ENCODE measurements at places on chromosomes 11 and 22.

GRCh38 chr11:8196749-8197148 lies 27.9 kb upstream of the RIC3 start:
- no peak overlapping the region for H3K4me3 ChIP-seq
- H3K27me3 ChIP-seq: no peaks in the 10 kb centered on the region
- H3K36me3 ChIP-seq: no peaks in the 10 kb centered on the region
- peaks cover 56% of the 10 kb centered on the region for H3K4me1 ChIP-seq

DNA sequence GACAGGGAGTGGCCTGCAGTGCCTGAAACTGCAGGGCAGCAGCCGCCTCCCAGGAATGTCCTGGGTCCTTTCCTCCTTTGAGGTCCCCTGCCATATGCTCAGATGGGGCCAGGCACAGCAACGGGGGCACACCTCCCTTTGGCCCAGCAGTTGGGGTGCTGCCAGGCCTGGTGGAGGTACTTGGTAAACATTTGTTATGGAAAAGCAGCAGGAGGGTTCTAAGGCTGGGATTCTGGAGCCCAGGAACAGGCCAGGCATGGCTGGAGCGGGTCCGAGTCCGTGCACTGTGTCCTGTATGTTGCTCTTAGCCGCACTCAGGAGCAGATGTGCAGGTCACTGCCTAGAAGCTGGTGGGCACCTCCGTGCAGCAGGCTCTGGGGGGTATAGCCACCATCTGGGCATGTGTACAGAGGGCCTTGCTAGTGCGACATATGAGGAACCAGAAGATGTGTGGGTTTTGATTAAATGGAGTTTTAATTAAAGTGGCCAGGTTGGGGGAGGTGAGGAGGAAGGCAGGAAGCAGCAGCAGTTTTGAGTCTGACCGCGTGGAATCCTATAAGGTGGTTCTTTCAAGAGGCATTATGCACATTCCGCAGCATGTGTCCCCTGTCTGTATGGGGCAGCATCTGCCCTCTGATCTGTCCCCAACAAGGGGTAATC lies 1.5 kb downstream of the ADORA2A start:
- H3K36me3 ChIP-seq: no peaks in the 10 kb centered on the region
- no peak overlapping the region for H3K4me3 ChIP-seq
- H3K27ac ChIP-seq: peak overlapping the region; percentile 69
- no peak for DNase-seq
- H3K27me3 ChIP-seq: no peaks in the 10 kb centered on the region
- H3K4me1 ChIP-seq: peaks cover 100% of the 10 kb centered on the region

- H3K4me1 ChIP-seq: peaks cover 5% of the 10 kb centered on the region
- DNase-seq: no peak
- no peak overlapping the region for H3K4me3 ChIP-seq
- no peak overlapping the region for H3K27ac ChIP-seq
Measured at GRCh38 chr22:45788522-45788921, 116.9 kb downstream of the ATXN10 start.

GRCh38 chr11:45193695-45194094 lies 47.3 kb downstream of the PRDM11 start:
- no peaks in the 10 kb centered on the region for H3K36me3 ChIP-seq
- DNase-seq: no peak
- no peak overlapping the region for H3K4me3 ChIP-seq
- no peaks in the 10 kb centered on the region for H3K4me1 ChIP-seq
- no peaks in the 10 kb centered on the region for H3K27me3 ChIP-seq
- no peak overlapping the region for H3K27ac ChIP-seq

GRCh38 chr22:16957781-16958180 lies 50.2 kb downstream of the GAB4 start:
- DNase-seq: no peak
- no peak overlapping the region for H3K4me3 ChIP-seq
- H3K27ac ChIP-seq: no peak overlapping the region
- H3K36me3 ChIP-seq: no peaks in the 10 kb centered on the region
- H3K27me3 ChIP-seq: no peaks in the 10 kb centered on the region

DNA sequence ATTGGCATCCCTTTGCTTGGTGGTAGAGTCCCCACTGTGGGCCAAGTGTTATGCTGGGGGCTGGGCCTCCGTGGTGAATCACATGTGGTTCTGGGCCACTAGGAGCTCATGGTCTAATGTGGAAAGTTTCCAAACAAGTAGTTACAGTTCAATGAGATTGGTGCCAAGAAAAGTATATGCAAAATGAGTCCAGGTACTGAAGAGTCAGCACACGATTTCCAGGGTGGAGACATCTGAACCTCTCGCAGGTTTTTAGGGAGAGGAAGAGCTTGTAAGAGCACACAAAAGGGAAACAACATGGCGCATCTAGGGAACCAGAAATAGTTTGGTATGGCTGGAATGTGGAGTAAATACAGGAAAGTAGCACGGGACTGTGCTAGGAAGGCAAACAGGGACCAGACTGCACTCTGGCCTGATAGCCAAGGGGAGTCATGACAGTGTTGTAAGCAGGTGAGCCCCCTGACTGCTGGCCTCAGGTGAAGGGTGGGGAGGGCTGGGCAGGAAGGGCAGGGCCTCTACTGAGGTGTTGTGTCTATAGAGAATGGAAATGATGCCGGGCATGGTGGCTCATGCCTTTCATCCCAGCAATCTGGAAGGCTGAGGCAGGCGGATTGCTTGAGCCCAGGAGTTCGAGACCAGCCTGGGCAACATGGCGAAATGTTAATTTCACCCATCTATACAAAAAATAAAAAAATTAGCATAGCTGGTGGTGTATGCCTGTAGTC lies 12.6 kb downstream of the POLR2F start:
- no peak for DNase-seq
- no peaks in the 10 kb centered on the region for H3K4me1 ChIP-seq
- H3K36me3 ChIP-seq: peaks cover 74% of the 10 kb centered on the region
- no peak overlapping the region for H3K27ac ChIP-seq
- H3K27me3 ChIP-seq: no peaks in the 10 kb centered on the region

GRCh38 chr22:39529487-39529851 lies 3.1 kb downstream of the RPS19BP1 start:
- no peak overlapping the region for H3K4me3 ChIP-seq
- H3K27me3 ChIP-seq: no peaks in the 10 kb centered on the region
- H3K4me1 ChIP-seq: peaks cover 68% of the 10 kb centered on the region
- H3K36me3 ChIP-seq: peaks cover 24% of the 10 kb centered on the region

GRCh38 chr22:32665676-32666075 lies 135.8 kb upstream of the TIMP3 start:
- no peak overlapping the region for H3K4me3 ChIP-seq
- no peaks in the 10 kb centered on the region for H3K36me3 ChIP-seq
- H3K27me3 ChIP-seq: no peaks in the 10 kb centered on the region
- DNase-seq: no peak
- H3K27ac ChIP-seq: no peak overlapping the region

- H3K36me3 ChIP-seq: peaks cover 57% of the 10 kb centered on the region
- DNase-seq: no peak
- H3K4me1 ChIP-seq: peaks cover 6% of the 10 kb centered on the region
- no peak overlapping the region for H3K4me3 ChIP-seq
- no peaks in the 10 kb centered on the region for H3K27me3 ChIP-seq
Measured at GRCh38 chr11:62150887-62151736, 27.3 kb downstream of the INCENP start.

GRCh38 chr11:47234669-47235100 lies 13.9 kb downstream of the ACP2 start:
- H3K27ac ChIP-seq: no peak overlapping the region
- no peaks in the 10 kb centered on the region for H3K27me3 ChIP-seq
- no peak for DNase-seq
- H3K36me3 ChIP-seq: peaks cover 65% of the 10 kb centered on the region
- H3K4me1 ChIP-seq: no peaks in the 10 kb centered on the region

DNA sequence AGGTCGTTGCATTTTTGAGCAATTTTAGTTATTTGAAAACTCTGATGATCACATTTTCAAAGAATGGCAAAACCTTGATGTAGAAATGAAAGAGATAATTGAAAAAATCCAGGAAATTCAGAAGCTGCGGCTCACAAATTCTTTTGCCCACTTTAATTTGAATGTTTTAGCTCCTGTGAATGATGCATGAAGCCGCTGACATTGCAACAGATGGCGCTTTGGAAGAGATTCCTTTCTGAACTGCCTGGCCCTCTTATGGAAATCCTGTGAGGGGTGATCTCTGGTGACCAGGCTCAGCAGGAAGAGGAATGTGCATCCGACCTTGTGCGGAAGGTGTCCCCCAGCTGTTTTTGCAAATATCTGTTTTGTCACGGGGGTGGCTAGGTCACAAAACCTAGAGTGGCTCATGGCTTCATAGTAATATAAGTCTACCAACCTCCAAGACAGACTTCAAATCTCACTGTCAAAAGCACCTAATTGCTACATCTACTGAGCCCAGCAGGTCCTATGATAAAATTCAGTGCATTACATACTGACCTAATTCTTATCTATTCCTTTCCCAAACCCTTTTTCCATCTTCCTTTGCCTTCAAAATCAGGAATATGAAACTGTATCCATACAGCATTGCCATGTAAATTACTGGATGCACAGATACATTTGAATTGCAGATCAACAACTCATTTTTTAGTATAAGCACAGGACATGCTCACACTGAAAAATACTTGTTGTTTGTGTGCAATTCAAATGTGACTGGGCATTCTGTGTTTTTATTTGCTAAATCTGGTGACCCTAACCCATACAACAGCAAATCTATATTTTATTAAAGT lies 412.7 kb downstream of the ETS1 start:
- DNase-seq: no peak
- H3K4me1 ChIP-seq: no peaks in the 10 kb centered on the region
- H3K27me3 ChIP-seq: no peaks in the 10 kb centered on the region
- H3K36me3 ChIP-seq: no peaks in the 10 kb centered on the region

- no peaks in the 10 kb centered on the region for H3K27me3 ChIP-seq
- H3K4me3 ChIP-seq: no peak overlapping the region
- peaks cover 43% of the 10 kb centered on the region for H3K4me1 ChIP-seq
- peak; percentile 93 for DNase-seq
- H3K36me3 ChIP-seq: no peaks in the 10 kb centered on the region
Measured at GRCh38 chr11:35927682-35928081, 16.2 kb upstream of the LDLRAD3 start.

- peak; percentile 52 for DNase-seq
- H3K36me3 ChIP-seq: no peaks in the 10 kb centered on the region
- peaks cover 46% of the 10 kb centered on the region for H3K4me1 ChIP-seq
Measured at GRCh38 chr11:115869780-115870431, 365.7 kb upstream of the CADM1 start.

GRCh38 chr22:41367680-41368542 lies 13.8 kb upstream of the TEF start:
- no peaks in the 10 kb centered on the region for H3K27me3 ChIP-seq
- no peak for DNase-seq
- H3K4me3 ChIP-seq: no peak overlapping the region
- peaks cover 13% of the 10 kb centered on the region for H3K4me1 ChIP-seq

DNA sequence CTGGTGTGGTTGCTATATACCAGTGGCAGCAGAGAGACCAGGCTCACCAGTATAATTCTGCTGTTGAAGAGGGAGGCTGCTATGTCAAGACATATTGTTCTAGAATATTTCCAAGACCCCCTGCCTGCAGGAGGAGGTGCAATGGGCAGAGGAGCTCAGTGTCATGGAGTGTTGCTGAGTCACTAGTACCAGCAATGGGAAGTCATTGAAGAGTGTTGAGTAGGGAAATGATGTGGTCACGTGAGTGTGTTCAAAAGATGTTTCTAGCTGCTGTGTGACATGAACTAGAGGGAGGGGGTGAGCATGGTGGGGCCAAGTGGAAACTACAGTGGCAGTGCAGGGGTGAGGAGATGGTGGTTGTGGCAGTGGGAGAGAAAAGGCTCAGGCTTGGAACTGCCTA lies 76.3 kb upstream of the BIRC3 start:
- no peaks in the 10 kb centered on the region for H3K36me3 ChIP-seq
- H3K27ac ChIP-seq: no peak overlapping the region
- H3K4me3 ChIP-seq: no peak overlapping the region
- H3K27me3 ChIP-seq: no peaks in the 10 kb centered on the region
- no peaks in the 10 kb centered on the region for H3K4me1 ChIP-seq
- DNase-seq: no peak

DNA sequence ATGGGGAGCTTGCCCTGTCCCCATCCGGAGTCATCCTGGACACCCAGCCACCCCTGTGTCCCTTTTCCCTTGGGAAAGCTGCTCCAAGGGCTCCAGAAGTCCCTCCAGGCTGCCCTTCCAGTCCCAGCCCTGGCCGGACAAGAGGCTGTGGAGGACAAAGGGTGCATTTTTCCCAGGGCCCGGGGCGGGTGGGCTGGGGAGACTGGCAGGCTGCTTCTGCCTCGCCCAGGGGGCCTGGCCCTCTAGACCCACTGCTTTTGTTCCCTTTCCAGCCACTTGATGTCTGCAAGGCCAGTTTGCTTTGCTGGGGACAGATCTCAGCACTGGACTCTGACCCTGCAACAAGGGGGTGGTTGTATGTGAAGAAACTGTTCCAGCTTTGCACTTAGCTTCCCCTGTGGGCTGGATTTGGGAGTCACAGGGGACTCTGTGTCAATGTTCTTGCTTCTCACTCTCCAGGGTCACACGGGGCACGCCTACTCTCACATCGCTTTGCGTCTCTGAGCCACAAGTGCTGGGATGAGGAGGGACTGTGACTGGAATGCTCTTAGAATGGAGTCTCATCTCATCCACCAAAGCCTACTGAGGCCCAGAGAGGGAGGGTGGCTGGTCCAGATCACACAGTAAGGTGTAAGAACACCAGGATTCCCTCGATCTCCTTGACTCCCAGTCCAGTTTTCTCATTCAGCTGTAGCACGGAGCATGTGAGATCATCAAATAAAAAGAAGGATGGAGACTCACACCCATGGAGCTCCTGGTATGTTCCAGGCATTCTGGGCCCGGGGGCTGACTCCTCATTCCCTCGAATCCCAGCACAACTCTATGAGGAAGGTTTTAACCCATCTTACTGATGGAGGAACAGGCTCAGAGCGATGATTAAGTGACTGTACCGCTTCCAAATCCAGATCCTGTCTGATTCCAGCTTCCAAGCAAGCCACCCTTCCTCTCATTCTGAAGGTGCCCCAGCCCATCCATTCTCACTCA lies 59.9 kb downstream of the FBXO7 start:
- no peaks in the 10 kb centered on the region for H3K27me3 ChIP-seq
- no peak for DNase-seq
- H3K36me3 ChIP-seq: no peaks in the 10 kb centered on the region
- no peaks in the 10 kb centered on the region for H3K4me1 ChIP-seq

All from CD14-positive monocyte (primary cell).